LNCaP clone FGC (cell line): ENCODE measurements at places on chromosomes 7 and 10.

- DNase-seq = peak; percentile 4
Observed at GRCh38 chr10:99612167-99612831, 7.9 kb downstream of the SLC25A28 start.

DNA sequence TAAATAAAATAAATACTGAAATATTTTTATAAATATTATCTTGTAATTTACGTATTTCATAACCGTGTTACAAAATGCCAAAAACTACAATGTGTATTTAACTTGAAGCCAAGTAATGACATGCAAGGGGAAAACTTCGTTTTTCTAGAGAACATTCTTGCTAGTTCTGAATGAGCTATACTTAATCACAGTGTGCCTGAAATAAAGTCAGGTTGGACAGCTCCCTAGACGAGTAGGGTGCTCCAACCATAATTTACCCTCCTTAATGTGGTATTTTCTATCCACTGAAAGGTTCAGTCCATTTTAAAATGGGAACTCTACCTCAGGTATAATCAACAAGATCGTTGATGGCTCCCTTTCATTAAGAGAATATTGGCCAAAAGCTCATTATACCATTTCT, 194.5 kb upstream of the AHR start:
- DNase-seq = no peak

DNA sequence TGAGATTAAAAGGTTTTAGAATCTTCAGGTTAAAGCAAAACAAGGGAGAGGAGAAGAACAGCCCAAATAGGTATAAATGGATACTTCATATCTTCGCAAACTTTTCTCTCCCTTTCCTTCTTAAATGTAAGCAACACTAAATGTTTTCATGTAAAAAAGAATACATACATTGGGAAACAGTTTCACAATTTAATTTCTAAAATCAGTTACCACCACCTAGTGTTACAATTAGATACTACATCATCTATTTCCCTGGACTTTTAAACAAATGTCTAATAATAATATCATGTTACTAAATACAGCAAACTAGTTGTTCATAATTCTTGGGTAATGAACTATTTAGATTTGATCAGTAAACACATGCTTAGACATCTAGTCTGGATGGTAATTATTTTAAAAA, 35.8 kb downstream of the MINDY3 start:
- no peak for DNase-seq

DNA sequence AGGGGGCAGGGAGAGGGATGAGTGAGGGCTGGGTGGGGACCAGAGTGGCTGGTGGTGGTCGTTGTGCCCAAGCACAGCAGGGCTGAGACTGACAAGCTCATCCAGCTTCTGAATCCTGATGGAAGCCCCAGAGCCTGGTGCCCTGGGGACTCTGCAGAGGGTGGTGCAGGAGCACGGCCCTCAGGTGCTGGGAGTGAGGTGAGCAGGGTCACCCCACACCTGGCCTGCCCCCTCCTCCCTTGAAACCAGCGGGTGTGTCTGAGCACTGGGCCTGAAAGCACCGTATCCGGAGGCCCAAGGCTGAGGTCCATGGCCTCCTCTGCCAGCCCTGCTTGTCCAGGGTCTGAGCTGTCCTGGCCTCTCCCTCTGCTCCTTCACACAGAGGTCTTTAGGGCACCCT, 218.2 kb downstream of the ZNF248 start:
- DNase-seq = no peak

DNA sequence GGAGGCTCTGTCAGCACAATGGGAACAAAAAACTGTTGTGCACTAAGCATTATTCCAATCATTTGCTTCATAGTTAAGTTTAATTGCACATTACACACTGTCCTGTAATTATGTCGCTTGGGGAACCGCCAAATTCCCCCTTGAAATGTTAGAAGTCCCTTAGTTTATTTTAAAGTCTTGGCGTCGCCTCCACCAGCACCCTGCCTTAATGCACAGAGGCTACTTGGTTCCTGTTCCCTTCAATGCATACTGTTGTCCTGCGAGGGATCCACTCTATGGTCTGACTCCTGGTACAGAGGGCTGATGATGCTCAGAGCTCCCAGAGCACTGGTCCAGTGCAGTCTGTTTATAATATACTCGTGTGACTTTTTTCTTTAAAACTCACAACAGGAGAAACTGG, 330.7 kb downstream of the ELMO1 start:
- DNase-seq = no peak

DNA sequence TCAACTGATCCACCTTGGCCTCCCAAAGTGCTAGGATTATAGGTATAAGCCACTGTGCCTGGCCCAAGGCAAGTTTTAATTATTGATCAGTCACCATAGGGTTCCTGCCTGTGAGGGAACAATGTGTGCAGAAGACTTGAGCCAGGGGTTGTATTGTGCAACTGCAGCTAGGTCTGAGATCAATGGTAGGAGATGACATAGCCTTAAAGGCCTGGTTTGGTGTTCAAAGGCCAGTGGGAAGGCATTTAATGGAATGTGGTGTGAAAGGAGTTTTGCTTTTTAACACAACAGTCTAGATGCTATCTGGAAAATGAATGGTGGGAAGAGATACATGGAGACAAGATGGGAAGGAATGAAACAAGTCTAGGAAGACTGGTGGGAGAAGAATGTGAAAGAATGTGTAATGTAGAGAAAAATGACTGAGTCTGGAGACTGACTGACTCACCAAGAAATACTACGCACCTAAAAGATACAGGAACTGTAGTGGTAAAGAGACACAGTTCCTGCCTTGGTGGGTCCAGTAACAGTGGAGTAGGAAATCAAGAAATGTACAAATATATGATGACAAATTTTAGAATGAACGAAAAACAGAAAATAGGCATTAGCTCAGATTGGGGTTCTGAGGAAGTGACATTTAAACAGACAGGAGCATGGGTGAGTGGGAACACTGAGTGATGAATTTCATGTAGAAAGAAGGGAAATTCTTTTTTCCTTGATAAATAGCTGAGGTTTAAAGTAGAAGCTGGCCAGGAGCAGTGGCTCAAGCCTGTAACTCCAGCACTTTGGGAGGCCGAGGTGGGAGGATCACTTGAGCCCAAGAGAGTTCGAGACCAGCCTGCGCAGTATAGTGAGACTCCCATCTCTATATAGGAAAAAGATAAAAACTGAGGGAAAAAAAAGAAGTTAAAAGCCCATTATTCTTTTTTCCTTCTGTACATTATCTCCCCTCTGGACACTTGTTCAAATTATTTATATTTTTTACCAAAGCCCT, 9.4 kb downstream of the HNRNPF start:
- DNase-seq = no peak

GRCh38 chr10:110989016-110989415, 69.6 kb downstream of the SHOC2 start:
- no peak for DNase-seq

DNA sequence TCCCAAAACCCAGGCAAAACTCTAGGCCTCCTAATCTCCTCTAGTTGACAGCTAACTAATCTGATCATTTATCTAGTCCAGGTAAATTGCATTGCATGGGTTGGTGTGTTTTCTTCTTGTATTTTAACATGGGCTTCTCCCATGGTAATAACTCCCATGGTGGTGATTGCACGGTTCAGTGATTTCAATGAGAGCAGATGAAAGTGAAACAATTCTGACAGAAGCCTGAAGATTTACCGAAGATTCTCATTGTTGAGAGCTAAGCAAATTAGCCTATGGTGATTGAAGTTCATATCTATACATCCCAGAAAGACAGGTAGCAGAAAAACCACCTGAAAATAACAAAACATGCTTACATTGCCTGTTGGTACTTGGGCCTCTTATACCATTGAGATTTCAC, 26.6 kb upstream of the LIPN start:
- no peak for DNase-seq
